GM23248 (cell line): ENCODE measurements at places on chromosomes 12 and 14.
A peak's percentile ranks its signal among the peaks of the same experiment; 100 is the strongest.

DNA sequence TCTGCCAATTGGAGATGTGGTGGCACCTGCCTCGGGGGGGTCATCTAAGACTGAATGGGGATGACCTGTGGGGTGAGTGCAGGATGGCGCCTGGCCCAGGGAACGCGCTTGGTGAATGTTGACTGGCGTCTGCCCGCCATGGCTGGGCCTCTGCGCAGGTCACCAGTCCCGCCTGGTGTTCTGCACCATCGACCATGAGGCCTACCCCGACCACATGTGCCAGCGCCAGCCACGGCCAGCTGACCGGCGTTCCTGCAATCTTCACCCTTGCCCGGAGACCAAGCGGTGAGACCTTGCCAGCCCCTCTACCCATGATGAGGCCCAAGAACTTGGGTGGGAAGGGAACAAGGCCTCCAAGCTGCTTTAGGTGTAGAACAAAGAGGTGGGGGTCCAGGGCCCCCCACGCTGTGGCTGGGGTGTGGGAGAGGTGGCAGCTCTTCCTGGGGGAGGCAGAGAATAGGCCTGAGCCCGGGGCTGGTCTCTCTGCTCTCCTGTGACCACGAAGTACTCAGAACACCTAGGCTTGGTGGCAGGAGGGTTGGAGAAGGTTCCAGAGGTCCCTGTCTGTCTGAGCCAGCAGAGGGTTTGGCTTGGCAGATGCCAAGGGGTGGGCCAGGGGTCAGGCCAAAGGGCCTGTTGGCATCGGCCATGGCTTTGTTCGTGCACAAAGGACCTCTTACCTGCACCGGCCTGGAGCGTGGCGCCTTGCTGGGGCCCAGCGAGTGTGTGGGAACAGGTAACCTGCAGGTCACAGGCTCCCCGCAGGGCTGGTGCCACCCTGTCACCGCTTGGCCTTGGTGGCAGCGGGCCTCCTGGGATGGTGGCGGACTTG is 15.4 kb downstream of the PAPLN start:
- DNase-seq = no peak

- DNase-seq = no peak
Observed at GRCh38 chr12:49233842-49234526, 30.9 kb upstream of the TUBA1C start.

DNA sequence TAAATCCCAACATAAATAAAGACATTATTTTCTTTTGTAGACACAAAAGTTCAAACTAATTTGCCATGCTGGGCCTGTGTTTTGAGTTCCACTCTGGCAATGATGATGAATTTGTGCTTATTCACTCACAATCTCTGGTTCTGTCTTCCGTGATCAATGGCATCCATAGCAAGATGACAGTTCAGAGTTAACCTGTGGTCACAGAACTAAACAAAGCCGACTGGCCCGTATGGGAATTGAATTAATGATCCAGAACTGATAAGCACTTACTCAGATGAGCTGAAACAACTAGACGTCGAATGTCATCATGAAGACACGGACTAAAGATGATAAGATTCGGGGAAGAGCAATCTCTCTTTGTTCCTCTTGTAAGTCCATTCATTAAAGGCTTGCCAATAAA is 81.6 kb downstream of the CAPZA3 start:
- DNase-seq = no peak

GRCh38 chr12:117821480-117822175 is 147.2 kb downstream of the KSR2 start:
- DNase-seq = no peak

DNA sequence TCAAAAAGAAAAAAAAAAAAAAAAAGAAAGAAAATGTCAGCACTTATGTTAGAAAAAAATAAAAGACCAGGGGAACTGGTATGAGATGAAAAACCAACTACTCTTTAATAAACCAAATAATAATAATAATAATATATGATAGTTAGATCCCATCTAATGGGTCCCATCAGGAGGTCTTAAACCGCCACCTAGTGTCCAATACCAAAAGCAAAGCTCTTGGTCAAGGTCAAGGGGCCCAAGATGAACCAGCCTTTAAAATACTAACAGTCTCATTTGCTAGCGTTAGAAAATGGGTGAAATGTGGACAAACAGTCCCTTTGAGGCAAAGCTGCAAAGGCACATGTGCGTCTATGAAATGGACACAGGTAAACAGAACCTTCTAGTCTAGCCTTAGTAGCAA is 12.3 kb downstream of the BRAP start:
- peak; percentile 56 for DNase-seq

- no peak for DNase-seq
Observed at GRCh38 chr12:52244615-52244994, 11.6 kb downstream of the KRT7 start.

GRCh38 chr14:95346820-95347219 is 27.1 kb upstream of the CLMN start:
- no peak for DNase-seq

DNA sequence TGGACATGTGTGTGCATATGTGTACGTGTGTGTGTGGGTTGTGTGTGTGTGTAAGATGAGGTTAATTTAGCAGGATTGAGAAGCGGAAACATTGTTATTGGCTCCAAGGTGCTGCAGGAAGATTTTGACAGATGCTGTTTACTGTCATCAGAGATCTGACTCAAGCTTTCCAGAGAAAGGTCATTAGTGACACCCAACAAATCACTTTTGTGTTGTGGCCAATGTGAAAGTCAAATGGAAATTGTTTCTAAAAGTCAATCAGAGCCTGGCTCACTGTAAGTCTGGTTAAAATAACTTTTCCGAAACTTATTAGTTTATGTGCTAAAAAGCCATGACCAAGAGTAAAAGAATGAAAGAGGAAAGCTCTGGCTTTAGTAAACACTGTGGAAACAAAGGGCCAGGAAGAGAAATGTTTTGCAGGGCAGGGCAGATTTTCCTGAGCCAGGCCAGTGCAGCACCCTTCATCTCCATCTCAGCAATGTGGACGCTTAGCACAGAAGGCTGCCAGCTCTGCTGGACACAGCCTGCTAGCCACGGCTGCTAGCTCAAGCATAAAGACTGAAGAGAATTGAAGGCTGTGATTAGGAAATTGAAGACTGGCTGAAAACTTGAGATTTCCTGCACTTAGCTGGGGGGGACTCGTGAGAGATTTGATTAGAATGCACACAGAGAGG is 235.8 kb downstream of the NEDD1 start:
- no peak for DNase-seq

DNA sequence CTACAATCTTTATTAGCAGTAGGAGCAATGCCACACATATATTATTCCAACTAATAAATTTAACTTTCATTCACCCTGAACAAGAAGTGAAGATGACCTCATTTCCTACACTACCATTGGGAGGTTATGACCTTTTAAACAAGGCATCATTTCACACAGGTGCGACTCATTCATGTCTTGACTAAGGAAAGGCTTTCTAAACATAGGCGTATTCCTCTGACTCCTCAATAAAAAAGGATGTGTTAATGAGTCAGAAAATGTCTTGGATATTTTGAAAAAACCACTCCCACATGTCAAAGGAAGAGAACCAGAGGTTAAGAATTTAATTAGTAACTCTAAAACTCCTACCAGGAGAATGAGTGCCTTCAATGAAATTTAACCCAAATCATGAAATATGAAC is 115.2 kb downstream of the PRICKLE1 start:
- peak; percentile 82 for DNase-seq

- no peak for DNase-seq
Observed at GRCh38 chr12:68978678-68979077, 45.7 kb upstream of the CPM start.

- DNase-seq = no peak
Observed at GRCh38 chr14:79791055-79791732, 420.1 kb downstream of the DIO2 start.

DNA sequence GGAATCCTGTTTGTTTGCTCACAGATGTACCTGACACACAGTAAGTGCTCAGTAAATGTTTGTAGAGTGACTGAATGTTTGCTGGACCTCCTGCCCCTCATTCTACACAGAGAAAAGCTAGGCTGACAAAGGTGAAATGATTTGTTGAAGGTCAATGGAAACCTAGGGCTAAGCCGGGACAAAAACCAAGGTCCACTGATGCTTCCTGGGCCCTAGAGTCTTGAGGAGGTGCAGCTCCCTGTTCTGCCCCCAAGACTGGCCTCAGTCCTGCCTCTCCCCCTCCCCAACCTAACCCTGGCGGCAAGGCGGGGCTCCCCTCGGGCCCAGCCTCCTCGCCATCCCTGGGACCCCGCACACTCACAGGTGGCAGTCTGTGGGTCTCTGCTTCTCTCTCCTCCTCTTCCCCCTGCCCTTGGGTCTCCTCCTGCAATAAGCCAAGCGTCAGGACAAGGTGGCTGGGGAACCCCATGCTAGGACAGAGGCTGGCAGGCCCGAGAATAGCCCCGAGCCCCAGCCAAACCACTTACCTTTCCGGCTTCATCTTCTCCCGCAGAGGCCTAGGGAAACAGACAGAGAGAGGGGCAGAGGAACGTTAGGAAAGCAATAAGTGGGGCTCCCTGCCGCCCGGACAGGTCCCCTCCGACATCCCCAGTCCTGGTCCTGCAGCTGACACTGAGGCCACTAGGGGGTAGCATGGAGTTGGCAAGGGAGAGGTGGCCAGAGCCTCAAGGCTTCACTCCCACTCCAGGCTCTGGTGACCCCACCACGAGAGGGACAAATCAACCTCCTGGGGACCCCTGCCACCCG is 9.3 kb downstream of the PGF start:
- DNase-seq = peak; percentile 71

DNA sequence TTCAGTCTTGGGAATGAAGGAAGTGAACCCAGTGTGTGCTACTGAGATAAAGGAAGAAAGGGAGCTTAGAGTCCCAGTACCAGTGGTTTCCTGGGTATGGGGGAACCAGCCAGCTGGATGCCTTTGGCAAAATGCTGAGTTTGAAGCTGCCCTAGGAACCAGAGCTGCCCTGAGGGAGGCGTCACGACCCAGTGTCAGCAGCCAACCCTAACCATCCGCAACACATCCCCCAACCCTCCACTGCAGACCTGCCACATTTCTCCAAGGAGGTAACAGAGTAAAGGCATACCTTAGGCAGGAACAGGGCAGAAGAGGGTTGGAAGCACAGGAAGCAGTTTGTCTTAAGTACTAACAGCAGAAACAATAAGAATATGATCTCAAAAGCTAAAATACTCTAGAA is 28.6 kb downstream of the PRDM4 start:
- no peak for DNase-seq

DNA sequence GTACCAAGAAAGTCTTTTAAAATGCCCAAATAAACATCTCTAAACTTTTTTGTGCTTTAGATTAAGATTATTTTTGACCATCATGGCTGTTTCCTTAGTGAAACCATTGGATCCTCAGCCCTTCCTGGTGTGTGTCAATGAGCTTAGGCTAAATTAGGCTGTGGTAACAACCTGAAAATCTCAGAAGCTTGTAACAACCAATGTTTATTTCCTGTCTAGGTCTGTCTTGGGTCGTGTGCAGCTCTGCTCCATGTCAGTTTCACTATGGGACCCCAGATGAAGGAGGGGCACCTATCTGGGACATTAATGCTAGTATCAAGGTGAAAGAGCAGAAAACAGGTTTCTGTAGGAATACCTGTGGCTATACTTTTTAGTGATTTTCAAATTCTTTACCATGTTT is 49.9 kb downstream of the KCNMB4 start:
- DNase-seq = no peak

GRCh38 chr12:11667171-11667570 is 17.7 kb downstream of the ETV6 start:
- DNase-seq = no peak

DNA sequence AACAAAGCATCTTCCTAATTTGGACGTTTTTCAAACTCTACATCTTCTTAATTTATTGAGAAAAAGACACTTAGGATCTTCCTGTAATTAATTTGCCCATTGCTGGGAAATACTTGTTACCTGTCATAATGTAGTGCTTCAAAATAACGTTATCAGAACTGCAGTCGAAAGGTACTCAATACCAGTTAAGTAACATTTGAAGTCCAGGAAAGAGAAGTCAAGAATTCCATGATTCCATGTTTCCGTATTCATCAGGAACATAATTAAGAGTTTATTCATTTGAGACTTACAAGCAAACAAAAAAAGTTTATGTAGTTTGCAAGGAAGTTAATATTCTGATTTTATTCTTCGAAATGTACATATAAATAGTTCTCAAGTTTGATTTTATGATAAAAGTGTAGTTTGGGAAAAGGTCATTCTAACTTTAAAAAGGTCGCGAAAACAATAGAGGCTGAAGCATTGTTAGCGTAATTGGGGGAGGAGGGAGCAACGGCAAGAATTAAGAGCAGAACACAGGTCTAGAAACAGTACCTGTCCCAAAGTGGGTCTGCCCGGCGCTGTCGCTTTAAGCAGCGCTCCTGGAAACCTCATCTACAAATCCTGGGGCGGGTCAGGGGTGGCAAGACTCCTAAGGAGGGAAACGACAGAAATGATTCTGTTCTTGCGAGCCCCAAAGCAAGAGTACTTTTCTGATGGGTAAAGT is 1.2 kb upstream of the KCNMB4 start:
- DNase-seq = no peak

DNA sequence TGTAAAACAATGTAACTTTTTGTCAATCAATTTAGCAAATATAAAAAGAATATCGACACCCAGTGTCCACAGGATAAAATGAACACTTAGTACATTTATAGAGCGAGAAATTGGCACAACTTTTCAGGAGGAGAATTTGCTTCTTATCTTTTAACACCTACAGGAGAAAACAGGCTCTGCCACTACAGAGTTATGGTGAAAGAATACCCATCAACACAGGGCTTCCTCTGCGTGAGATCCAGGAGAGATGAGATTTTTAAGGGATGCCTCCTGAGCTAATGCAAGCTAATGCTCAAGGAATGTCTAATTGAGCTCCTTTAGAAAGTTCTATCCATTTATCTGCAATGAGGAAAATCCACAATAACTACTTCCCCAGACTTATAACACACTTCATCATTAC is 7.8 kb downstream of the TBPL2 start:
- DNase-seq = no peak

GRCh38 chr14:60212503-60213371 is 36.3 kb upstream of the PPM1A start:
- DNase-seq = no peak
